ENCODE measurements at places on chromosomes 12 and 14.

DNA sequence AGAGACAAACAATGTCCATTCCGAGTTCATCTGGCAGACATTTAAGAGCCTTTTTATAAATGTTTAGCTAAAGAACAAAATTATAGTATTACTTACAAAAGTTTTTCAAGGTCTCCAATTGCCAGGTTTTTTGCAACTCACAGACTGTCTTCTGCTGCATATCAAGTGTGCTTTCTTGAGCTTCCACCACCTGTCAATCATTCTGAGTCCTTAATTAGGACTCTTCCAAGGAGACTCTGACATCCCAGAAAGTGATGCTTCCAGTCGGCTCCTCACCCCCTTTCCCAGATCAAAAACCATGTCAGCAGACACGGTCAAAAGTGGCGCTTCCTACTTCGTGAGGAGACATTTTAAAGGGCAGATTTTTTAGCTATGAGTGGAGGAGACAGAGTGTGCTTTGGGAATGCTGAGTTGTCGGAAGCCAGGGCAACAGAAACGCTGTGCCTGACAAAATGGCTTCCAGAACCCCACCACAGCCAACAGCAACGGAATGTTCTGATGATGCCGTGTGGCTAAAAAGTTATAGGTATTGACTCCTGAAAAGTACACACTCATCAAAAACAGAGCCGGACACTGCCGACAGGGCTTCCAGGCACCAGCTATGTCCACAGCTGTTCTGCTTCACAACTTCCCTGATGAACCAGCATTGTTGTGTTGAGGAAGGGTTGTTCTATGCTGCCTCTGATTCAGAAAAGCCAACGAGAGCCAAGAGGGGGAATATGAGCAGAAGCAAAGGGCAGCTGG is 116.1 kb upstream of the SLC35F4 start:
- DNase-seq = no peak

DNA sequence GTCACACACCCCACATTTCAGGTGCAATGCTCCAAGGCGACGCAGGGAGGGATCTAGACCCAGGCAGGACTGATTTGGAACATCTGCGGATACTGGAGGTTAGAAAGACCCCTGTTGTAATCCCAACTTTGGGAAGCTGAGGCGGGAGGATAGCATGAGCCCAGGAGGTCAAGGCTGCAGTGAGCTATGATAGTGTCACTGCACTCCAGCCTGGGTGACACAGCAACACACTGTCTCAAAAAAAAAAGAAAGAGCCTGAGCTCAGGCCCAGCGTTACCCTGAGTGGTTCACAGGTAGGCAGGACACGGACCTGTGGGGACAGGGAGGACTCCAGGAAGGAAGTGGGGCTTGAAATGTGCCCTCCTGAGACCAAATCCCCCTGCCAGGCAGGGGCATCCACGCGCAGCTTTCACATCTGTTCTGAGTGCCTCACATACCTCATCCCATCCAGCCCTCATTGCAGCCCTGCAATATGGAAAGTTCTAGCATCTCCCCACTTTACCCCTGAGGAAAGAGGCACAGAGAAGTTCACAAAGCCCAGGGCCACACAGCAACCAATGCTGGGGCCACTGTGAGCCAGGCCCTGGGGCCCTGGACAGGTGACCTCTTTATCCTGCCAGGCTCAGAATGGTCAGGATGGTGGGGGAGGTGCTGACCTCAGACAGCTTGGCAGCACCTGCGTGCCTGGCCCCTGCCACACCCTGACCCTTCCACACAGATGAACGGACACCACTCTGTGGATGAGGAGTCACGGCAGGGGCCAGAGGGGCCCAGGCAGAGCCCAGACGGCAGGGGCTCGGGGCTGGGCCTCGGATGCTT is 34.1 kb downstream of the CCDC85C start:
- no peak for DNase-seq

- DNase-seq = no peak
Measured at GRCh38 chr12:15562263-15562662, 226.9 kb downstream of the EPS8 start.

- no peak for DNase-seq
Measured at GRCh38 chr14:52380294-52380693, 66.2 kb downstream of the PTGER2 start.

DNA sequence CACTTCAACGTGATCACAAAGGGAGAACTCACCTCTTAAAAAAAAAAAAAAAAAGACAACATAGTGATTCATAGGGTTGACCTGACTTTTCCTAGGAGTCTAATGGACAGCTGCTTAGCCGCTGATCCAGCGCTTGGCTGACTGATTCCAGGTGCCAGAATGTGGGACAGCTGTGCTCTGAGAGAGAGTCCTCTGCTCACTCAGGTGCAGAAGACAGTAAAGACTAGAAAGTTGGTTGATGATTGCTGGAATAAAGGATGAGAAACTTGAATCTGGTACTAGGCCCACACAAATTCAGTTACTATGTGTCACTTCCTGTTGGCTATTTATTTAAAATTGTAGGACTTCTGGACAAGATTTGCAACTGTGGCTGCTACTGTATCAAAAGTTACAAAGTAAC is 229.4 kb downstream of the CHST11 start:
- no peak for DNase-seq

DNA sequence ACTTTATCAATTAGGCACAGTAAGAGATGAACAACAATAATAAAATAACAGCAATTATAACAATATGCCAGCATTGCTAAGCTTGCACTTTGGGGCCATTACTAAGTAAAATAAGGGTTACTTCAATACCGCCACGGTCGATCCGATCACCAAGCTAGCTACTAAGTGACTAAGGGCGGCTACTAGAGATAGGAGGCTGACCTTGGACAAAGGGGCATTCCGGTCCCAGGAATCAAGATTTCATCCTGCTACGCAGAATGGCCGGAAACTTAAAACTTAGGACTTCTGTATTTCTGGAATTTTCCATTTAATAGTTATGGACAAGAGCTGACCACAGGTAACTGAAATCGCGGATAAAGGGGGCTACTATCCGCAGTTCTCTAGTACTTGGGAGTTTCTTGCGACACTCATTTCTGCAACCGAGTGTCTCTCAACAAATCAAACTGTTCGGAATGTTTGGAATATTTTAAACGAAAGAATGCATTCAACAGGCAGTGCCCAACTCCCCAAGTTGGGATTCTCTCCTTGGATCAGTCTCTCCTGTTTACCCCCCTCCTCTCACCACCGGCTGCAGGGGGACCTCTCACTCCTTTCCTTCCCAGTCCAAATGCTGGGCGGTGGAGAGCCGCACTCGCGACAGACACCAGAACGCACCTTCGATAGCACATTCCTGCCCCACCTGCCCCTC is 650 bp downstream of the HEBP1 start:
- peak; percentile 11 for DNase-seq

DNA sequence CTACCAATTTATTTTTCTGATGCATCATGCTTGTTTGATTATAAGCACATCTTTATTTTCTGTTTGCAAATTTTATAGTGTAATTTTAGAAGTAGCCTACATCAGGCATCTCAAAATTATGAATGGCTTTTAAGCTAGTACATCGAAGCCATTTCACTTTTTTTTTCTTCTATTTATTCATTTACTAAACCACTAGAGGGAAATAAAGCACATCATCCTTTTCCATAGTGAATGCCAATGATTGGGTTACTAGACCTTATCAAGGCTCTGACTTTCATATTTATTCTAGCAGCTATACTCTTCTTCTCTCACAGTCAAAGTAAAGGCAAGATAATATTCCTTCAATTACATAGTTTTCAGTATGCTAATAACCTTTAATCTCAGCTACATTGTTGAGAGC is 736.4 kb upstream of the LRFN5 start:
- no peak for DNase-seq

GRCh38 chr14:89775946-89776345 is 178.6 kb downstream of the EFCAB11 start:
- no peak for DNase-seq

DNA sequence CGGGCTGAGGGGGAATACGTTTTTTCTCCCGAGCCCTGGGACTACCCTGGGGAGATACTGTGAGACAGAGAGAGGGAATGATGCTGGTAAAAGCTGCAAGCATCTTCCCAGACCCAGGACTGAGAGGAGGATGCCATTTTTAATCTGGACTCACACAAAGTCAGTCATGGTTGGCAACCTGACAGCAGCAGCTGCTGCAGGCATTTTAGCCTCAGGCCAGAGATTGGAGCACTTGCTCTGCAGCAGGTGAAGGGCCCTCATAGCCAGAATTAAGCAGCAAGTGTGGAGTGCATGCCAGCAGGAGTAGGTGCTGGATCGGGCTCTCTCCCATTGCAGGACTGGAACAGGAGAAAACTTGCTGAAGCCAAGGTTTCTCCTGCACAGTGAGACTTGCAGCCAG is 361.1 kb upstream of the CLEC14A start:
- no peak for DNase-seq

GRCh38 chr12:59645242-59645641 is 49.4 kb downstream of the SLC16A7 start:
- no peak for DNase-seq

DNA sequence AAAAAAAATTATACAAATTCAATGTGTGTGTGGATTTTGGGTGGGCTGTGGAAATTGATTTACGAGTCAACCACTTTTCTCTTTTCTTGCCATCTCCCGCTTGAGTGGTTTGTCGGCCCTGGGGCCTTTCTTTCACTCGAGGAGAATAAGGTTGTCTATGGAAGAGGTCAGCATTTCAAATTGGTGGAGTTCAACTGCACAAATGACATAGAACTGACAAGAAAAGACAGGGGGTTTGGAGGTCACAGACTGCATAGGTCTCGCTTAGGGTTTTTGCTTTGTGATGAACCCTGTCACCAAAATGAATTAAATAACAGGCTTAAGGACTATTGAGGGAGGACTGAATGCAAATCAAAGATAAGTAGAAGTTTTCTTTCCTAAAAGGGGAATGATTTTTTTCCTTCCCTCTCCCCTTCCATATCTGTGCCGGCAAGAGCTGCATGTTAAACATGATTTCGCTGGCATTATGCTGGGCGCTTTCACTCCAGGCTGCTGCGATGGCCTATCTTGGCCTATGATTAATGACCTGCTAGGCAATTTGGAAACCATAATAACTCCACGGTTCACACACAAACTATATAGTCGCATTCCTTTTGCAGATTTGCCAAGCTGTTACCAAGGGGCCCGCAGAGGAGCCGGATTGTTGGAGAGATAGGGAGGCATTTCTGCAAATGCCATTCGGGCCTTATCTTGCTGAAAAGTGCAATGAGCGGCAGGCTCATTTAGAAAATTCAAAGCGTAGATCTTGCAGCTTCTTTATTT is 20.7 kb downstream of the ASCL1 start:
- DNase-seq = no peak

- no peak for DNase-seq
Measured at GRCh38 chr14:81193924-81194633, 26.7 kb downstream of the GTF2A1 start.

- DNase-seq = no peak
Measured at GRCh38 chr14:38469156-38469555, 213.3 kb upstream of the CLEC14A start.

DNA sequence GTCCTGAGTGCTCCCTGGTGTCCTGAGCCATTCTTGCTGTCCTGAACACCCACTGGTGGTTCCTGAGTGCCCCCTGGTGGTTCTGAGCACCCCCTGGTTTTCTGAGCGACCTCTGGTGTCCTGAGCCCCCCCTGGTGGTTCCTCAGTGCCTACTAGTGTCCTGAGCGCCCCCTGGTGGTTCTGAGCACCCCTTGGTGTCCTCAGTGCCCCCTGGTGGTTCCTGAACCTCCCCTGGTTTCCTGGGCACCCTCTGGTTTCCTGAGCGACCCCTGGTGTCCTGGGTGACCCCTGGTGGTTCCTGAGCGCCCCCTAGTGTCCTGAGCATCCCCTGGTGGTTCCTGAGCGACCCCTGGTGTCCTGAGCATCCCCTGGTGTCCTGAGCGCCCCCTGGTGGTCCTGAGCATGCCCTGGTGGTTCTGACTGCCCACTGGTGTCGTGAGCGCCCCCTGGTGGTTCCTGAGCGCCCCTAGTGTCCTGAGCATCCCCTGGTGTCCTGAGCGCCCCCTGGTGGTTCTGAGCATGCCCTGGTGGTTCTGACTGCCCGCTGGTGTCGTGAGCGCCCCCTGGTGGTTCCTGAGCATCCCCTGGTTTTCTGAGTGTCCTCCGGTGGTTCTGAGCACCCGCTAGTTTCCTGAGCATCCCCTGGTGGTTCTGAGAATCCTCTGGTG is 473.1 kb downstream of the TMEM121 start:
- DNase-seq = no peak

- no peak for DNase-seq
Measured at GRCh38 chr14:55240526-55241178, 30.6 kb upstream of the FBXO34 start.

DNA sequence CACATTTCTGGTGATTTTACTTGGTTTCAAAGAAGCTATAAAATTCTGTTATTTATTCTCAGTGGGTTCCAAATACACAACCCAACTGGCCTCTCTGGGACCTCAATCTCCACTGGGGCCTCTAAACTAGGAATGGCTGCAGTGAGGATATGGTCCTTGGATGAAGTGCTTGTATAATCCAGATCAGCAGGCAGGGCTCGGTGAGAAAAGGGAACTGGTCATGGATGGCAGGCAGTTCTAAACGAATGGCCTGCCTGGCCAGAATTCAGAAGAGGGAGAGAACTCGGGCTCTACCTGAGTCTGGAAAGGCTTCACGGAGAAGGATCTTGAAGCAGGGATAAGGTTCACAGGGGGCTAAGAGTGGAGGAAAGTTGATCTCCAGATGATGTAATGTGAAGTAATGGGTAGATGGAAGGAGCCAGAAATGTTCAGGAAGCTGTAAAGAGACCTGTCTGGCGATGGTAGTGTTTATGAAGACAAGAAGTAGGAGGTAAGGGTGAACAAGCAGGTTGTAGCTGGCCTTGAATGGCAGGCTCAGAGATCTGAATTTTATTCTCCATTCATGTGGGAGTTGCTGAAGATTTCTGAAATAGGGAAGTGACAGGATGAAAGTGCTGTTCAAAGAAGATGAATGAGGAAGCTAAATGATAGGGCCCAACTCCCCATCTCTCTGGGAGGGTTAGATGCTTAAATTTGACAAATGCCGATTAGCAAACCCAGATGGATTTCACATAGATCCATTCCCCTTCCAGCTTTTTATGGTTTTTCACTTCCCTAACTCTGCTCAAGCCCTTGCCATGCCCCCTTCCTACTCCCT is 31.5 kb upstream of the ANO6 start:
- DNase-seq = no peak

DNA sequence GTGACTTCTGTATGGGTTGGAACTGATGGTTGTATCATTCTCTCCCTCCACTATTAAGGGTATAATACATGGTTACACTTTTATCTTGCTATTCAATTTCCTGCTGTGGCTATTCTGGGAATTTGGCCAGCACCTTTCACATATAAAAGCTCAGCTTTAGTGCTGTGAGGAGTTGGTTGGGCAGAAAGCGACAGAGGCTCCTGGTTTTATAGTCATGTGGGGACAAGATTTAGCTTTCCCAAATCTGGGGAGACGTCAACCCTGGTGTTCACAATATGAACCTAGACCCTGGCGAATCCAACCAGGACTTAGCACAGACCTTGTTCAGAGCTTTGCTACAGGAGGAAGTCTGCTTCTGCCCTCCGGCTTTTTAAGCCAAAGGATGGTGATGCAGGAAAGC is 36.5 kb downstream of the FOS start:
- no peak for DNase-seq

DNA sequence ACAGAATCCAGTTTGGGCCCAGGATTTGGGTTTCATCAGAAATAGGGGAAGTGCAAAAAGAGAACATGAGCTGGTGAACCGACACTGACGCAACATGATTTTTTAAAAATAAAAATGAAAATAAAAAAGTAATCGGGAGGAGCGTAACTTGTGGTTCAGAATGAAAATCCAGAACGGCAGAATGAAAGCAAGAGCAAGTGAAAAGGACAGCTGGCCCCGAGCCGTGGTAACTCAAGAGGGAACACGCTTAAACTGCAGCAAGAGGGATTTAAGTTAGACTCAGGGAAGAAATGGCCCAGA is 1.6 kb downstream of the SLC6A12 start:
- DNase-seq = no peak

GRCh38 chr12:109900752-109901580 is 892 bp downstream of the TCHP start:
- DNase-seq = no peak

Measured in stimulated activated CD4-positive, alpha-beta T cell treated with anti-CD3 and anti-CD28 coated beads, Interleukin-12 subunit alpha, Interleukin-12 subunit beta, amount 100 ng/mL, for 24 hours (primary cell).